ENCODE measurements at places on chromosomes 2 and 18.

- no peak for DNase-seq
These were observed 2.4 kb downstream of the FARP2 start for GRCh38 chr2:241358470-241358869.

DNA sequence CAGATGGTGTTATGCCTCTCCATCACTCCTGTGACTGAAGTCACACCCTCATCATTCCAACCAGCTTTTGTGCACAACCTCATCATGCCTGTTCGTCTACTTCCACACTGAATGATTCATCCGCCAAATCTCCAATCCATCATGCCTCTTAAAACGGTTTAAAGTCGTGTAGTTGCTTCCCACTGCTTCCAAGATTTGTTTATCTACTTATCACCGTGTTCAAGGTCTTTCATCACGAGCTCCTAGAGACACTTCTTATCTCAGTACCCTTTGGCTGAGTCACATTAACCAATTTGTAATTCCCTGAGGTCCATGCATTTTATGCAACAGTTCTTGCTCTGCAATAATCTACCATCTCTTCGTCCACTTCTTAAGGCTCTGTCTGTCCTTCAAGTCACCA, 592.3 kb upstream of the ID2 start:
- no peak for DNase-seq

GRCh38 chr18:2471523-2471922, 99.8 kb downstream of the METTL4 start:
- no peak for DNase-seq

DNA sequence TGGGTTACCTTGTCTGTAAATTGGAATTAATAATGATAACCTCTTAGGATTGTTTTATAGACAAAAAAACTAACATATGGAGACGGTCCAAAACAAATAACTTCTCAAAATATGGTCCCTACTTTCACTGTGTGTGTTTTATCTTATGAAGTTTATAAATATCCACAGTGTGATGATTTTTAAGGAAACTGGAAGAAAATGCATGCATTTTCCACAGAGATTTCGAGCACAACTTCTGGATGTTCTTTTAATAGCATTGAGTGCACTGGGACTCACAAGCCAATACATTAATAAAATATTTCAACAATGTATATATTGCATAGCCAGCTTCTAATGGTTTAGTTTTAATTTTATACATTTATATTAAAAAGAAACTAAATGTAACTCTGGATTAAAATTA, 87.9 kb upstream of the SPHKAP start:
- DNase-seq: no peak

DNA sequence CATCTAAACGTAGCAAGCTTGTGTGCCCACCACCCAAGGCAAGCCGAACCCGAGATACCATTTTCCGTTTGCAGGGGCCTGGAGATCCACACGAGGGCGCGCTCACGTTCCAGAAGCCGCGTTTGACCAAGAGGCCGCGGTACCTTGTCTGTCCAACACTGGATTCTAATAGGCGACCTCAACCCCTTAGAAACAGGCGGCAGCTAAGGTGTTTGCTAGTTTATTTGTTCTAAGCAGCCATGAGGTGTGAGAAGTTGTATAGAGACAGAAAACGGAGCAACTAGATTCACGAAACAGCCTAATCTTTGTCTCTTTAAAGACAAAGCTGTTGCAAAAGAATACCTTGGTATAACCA, 4.2 kb downstream of the HOXD11 start:
- DNase-seq: no peak

GRCh38 chr2:70009762-70010575, 48.5 kb upstream of the ASPRV1 start:
- DNase-seq: no peak

DNA sequence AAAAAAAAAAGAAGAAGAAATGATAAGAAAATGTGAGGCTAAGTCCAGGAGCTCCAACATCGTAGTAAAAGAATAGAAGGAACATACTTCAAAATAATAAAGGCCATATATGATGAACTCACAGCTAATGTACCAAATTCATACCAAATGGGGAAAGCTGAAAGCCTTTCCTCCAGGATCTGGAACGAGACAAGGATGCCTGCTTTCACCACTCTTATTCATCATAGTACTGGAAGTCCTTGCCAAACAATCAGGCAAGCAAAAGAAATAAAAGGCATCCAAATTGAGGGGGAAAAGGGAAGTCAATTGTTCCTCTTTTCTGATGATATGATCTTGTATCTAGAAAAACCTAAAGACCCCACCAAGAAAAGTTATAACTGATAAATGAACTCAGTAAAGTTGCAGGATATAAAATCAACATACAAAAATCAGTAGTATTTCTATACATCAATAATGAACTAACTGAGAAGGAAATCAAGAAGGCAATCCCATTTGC, 170.6 kb downstream of the METTL4 start:
- no peak for DNase-seq

DNA sequence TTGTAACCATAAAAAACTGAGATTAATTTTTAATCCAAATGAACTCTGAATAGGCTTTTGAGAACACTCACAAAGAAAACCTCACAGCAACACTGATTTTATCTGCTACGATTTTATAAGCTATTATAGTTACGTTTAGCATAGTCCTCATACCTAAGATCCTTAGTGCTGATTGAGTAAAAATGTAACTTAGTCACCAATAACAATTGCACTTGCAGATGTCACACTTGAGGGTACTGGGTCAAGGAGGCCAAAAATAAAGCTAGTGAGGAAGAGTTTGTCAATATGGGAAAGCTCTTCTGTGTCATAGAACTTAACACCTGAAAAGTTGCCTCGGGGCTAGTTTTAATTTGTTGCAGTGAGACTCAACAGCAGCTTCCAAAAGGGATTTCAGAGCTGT, 706.5 kb upstream of the FAM98A start:
- no peak for DNase-seq

DNA sequence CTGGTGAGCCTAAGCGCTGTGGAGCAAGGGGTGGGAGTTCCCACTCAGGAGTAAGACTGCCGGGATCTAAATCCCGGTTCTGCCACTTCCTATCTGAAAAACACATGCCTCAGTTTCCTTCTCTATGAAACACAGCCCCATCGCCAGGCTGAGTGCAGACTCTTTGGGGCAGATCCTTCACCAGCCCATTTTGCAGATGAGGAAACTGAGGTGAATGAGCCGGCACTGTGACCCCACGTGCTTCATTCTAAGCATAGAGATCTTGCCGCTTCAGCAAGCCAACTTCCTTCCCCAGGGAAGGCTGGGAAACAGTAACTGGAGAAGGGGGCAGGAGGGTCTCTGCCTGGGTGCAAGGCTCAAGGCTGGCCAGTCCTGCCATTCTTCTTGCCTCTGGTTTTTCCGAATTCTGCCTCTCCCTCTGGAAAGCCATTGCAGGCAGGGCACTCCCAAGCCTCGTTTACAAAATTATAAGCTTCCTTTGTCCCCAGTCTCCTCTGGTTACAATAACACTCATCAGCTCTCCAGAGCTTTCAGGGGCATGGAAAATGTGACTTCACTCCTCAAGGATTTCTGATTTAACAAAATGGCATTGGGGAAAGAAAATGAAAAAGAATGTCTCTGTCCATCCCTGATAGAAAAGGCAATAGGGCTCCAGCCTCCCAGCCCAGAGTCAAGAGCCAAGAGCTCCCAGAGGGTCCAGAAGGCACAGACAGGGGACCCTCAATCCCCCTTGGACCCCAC, 249.2 kb downstream of the TNS1 start:
- no peak for DNase-seq

- no peak for DNase-seq
These were observed 80.3 kb upstream of the FAM237A start for GRCh38 chr2:206561962-206562361.

- DNase-seq: no peak
These were observed 122.5 kb downstream of the SLC39A10 start for GRCh38 chr2:195779491-195779890.

GRCh38 chr2:44358503-44358902, 2.8 kb downstream of the PREPL start:
- peak; percentile 97 for DNase-seq
